Esophagus muscularis mucosa (tissue), 4 donors: ENCODE measurements at places on chromosomes 6 and 20. TPM values are rescaled to one million over a fixed set of nuclear protein-coding genes. Genes with fewer than 3 reads are reported as not detected.

SUMO4 gene
- 2.1 TPM for total RNA-seq

DNA sequence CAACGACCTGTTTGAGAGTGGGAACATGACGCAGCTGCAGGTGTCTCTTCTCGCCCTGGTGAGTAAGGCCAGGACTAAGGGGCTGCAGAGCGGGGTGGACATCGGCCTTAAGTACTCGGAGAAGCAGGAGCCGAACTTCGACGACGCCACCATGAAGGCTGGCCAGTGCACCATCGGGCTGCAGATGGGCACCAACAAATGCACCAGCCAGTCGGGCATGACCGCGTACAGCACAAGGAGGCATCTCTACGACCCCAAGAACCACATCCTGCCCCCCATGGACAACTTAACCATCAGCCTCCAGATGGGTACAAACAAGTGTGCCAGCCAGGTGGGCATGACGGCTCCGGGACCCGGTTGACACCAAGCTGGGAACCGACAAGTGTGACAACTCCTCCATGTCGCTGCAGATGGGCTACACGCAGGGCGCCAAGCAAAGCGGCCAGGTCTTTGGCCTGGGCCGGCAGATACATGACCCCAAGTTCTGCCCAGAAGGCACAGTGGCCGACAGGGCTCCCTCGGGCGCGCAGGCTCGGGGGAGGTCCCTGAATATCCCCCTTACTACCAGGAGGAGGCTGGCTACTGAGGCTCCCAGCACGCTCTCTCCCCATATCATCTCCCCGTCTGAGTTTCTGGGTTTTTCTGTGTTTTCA is 15.9 kb upstream of the AMD1 start:
- no peaks in the 10 kb centered on the region for H3K27me3 ChIP-seq
- H3K36me3 ChIP-seq = no peaks in the 10 kb centered on the region
- no peaks in the 10 kb centered on the region for H3K4me1 ChIP-seq
- H3K27ac ChIP-seq = no peak overlapping the region
- no peak overlapping the region for H3K4me3 ChIP-seq

GRCh38 chr20:38889792-38890496 is 36.3 kb upstream of the FAM83D start:
- no peak for DNase-seq
- peaks cover 13% of the 10 kb centered on the region for H3K4me1 ChIP-seq
- H3K36me3 ChIP-seq = no peaks in the 10 kb centered on the region
- H3K4me3 ChIP-seq = no peak overlapping the region
- no peaks in the 10 kb centered on the region for H3K27me3 ChIP-seq

DNA sequence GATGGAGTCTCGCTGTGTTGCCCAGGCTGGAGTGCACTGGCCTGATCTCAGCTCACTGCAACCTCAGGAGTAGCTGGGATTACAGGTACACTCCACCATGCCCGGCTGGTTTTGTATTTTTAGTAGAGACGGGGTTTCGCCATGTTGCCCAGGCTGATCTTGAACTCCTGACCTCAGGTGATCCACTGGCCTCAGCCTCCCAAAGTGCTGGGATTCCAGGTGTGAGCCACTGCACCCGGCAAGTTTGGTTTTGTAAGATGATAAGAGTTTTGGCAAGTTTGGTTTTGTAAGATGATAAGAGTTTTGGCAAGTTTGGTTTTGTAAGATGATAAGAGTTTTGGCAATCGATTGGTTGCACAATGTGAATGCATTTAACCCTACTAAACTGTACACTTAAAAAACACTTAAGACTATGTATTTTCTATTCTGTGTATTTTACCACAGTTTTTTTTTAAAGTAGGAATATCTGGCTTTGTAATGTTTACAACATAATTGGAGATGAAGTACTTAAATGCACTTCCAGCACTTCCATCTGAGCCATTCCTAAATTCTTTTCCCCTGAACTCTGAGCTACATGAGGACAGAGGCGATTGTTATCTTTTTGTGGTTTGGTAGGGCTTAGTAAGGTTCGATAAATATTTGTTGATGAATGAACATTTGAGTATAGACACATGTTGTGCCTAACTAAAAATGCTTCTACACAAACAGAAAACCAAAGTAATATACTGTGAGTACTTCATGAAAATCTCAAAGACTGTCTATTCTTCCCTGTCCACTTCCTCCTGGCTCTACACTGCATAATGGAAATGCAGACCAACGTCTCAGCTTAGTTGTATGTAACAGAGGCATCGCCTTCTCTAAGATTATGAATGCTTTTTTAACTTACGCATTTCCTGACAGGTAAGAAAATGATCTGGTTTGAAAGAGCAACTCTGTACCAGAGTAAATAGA is 18.8 kb downstream of the SAMHD1 start:
- peaks cover 21% of the 10 kb centered on the region for H3K4me1 ChIP-seq
- H3K4me3 ChIP-seq = no peak overlapping the region
- DNase-seq = no peak
- peak overlapping the region; percentile 35 for H3K27ac ChIP-seq

- H3K4me3 ChIP-seq = no peak overlapping the region
- H3K27ac ChIP-seq = no peak overlapping the region
- H3K36me3 ChIP-seq = no peaks in the 10 kb centered on the region
- H3K27me3 ChIP-seq = no peaks in the 10 kb centered on the region
These were observed 31.7 kb downstream of the IRF4 start for GRCh38 chr6:423055-423798.
